NCI-H510A treated with DMSO at 0.1 percent for 48 hours (cell line): ENCODE measurements at places on chromosomes 11 and 22.
A peak's percentile ranks its signal among the peaks of the same experiment; 100 is the strongest.

DNA sequence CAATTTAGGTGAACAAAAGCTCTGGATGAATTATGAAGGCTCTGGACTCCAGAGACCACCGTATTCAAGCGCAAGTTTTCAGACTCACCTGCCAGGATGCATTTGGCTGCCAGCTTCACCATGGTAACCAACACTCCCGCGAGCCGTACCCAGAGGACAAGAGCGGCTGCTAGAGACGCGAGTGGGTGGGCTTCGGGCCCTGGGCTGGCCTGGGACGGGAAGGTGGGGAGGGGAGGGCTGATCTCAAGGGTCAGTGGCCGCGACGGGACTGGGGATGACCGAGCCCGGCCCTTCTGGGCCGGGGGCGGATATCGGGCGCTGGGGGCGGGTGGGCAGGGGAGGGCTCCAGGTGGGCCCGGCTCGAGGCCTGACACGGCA, 344 bp downstream of the IFT27 start:
- no peak for DNase-seq

DNA sequence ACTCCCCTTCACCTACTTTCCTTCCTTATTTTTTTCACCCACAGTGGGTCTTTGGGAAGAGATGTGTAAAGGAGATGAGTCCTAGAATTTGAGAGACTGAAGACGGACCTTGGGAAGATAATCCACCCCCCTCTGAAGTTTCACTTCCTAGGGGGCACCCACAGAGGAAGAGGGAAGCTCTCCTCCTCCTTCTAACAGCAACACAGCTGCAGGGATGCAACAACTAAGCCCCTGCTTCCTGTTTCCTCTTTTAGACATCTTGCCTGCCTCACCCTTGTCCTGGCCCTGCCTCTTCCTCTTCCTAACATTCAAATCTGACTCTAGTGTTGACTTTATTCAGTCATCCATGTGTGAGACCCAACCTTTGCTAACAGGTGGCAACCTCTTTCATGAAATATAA, 424.6 kb downstream of the BUD13 start:
- peak; percentile 46 for DNase-seq

- DNase-seq: peak; percentile 77
These were observed 46.2 kb downstream of the WNT11 start for GRCh38 chr11:76159983-76160661.

DNA sequence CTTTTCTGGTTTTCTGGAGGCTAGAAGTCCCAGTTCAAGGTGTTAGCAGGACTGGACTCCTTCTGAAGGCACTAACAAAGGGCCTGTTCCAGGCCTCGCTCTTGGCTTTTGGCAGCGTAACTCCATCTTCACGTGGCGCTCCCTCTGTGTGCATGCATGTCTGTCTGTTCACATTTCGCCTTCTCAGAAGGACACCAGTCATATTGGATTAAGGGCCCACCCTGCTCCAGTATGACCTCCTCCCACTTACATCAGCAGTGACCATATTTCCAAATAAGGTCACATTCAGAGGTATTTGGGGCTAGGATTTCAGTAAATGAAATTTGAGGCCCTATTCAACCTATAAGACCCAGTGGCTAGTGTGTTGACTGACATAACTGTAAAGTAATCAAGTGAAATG, 20.0 kb downstream of the APLP2 start:
- no peak for DNase-seq

GRCh38 chr11:65793625-65794400, 7.0 kb downstream of the OVOL1 start:
- DNase-seq: no peak

- no peak for DNase-seq
These were observed 42.7 kb downstream of the WEE1 start for GRCh38 chr11:9616042-9616675.

DNA sequence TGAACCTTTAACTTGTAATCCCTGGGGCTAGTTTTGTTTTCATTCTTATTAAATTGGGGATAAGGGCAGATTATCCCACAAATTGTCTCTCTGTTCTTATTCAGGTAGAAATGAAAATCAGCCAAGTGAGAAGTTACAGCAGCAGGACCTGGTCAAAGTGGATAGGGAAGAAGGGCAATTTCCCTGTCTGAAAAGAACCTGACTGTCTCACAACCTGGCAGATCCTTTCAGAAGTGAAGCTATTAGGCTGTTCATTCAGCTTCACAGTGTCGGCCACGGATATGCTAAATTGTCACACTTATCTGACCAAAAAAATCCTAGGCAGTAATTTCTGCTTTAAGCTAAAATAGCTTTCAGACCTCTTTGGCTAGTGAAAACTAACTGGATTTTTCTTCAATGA, 712.6 kb upstream of the ANO5 start:
- DNase-seq: no peak
